ENCODE measurements at places on chromosomes 16 and 17.
A peak's percentile ranks its signal among the peaks of the same experiment; 100 is the strongest.

DNA sequence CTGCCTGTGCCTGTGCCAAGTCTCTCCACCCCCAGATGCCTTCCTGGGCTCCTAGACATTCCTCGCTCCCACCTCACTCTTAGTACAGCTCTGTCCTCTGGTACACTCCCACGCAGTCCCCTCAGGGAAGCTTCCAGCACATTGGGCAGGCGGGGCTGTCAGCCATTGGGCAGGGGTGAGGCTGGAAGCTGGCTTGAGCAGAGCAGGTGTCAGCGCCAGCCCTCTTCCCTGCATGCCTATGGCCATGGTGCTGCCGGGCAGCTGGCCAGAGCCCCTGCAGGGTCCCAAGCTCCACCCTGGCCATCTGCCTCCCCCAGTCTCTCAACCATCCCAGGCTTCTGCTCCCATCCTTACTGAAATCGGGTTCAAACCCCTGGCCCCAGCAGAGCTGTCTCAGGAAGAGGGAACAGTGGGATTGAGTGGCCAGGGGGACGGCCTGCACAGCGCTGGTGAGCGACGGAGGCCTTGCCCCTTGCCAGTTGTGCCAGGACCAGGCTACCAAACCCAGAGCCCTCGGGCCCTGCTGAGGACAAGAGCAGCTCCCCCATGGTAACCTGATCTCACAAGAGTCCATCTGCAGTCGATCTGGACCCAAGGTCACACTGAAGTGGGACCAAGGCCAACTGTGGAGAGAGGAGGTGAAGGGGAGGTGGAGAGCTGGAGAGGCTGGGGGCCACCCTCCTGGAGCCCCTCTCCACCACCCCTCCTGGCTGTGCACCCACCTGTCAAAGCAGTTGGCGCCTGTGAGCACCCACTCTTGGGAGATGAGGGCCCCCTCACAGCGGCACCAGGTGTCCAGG, 2.4 kb upstream of the B9D1 start:
- DNase-seq = no peak

DNA sequence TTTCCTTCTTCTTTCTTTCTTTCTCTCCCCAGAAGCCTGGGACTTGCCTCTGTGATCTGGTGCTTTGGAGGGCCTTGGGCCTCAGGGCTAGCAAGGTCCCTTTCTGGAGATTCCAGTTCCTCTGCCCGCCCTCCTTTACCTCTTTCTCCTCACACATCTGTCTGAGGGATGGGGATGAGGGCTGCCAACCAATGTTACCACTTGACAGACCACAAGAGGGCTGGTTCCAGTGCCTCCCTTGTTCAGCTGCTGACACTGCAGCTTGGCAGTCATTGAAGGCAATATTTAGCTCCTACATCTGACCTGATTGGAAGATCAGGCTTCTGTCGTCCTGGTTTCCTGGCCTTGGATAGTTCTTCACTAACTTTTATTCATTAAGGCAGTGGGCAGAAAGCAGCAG, 3.6 kb upstream of the ZNF652 start:
- peak; percentile 50 for DNase-seq

DNA sequence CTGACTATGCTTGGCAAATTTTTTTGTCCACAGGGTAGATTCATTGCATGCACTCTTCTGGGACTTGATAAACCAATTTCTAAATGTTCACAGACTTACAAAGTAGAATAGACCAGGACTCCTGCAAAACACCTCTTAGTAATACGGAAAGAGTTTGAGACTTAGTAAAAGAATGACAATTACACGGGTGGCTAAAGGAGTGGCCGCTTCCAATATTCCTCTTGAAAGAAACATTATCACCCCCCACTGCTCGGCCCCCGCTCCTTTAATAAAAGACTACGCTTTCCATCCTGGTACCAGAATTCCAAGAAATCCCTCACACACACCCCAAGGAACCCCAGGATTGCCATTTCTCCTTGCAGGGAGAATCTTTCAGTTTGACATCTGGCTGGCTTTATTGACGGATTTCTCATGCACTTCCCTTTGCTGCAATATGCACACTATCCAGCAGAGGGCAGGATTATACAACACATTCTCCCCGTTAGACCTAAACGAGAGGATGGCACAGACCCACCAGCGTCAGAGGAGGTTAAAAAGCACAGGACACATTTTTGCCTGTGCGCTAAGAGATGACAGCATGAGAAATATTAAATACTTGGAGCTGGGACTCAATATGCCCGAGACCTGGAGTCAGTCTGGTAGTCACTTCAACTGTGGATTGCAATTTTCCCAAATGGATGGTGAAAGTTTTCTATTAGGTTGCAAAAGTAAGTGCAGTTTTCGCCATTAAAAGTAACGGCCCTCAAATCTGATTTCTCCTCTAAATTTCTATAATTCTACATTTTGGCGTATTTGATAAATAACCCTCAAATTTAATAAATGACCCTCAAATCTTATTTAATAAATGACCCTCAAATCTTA, 46.6 kb upstream of the NUDT7 start:
- peak; percentile 80 for DNase-seq

- no peak for DNase-seq
Measured at GRCh38 chr16:80680839-80681238, 123.6 kb downstream of the CDYL2 start.

DNA sequence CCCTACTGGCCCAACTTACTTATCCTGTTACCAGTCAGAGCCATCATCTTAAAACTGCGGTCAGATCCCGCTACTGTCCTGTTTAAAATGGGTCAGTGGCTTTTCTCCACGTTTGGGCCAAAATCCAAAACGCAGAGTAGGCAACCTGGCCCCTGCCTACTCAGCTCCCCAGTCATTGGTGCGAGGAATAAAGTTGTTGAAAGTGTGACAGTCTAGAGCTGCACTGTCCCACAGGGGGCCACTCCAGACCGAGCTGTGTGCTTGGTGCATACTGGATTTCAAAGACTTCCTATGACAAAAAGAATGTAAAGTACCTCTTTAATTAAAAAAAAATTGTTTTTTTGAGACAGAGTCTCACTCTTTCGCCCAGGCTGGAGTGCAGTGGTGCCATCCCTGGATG, 21.2 kb upstream of the LYRM9 start:
- DNase-seq = no peak

- no peak for DNase-seq
Measured at GRCh38 chr16:46729326-46729995, 18.7 kb downstream of the MYLK3 start.

- no peak for DNase-seq
Measured at GRCh38 chr16:54460263-54460860, 173.8 kb upstream of the IRX3 start.

GRCh38 chr17:82376042-82376730, 4.6 kb downstream of the UTS2R start:
- no peak for DNase-seq

- no peak for DNase-seq
Measured at GRCh38 chr17:39625198-39625785, 1.5 kb upstream of the PPP1R1B start.

- no peak for DNase-seq
Measured at GRCh38 chr16:86521236-86522197, 11.2 kb downstream of the FOXF1 start.

- no peak for DNase-seq
Measured at GRCh38 chr16:57069635-57070370, 22.6 kb upstream of the CPNE2 start.

DNA sequence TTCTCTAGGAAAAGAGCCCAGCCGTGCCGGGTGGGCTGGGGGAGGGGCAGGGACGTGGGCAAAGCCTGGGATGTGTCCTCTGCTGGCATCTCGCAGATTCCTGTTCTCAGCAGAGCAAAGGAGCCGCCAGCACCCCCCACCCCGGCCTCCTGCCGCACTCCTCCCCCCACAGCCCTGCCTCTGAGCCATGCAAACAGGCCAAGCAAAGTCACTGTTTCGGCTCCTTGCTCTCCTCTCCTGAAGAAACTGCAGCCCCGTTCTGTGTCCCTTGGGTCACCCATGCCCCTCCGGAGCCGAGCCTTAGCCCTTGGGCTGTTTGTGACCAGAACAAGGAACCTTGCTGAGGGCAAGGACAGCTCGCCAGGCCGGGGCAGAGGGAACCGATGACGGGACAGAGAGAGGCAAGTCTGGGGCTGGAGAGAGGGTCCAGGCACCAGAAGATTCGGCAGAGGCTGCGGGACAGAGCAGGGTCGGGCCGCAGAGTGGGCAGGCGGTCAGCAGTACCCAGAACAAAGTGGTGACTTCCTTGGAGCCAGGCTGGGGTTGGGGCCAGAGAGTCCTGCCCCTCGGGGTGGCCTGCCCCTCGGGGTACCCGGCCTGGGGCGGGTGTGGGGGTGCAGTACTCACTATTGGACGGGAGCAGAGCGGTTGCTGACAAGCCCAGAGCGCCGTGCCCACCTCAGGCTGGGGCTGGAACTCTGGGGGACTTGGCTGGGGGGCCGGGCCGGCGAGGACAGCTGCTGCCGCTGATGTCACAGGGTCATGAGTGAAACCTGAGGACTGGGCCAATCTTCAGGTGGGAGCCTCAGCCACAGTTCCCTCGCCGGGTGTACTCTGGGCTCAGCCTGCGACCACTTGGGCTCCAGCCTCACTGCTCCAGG, 9.2 kb upstream of the PRR29 start:
- DNase-seq = no peak

DNA sequence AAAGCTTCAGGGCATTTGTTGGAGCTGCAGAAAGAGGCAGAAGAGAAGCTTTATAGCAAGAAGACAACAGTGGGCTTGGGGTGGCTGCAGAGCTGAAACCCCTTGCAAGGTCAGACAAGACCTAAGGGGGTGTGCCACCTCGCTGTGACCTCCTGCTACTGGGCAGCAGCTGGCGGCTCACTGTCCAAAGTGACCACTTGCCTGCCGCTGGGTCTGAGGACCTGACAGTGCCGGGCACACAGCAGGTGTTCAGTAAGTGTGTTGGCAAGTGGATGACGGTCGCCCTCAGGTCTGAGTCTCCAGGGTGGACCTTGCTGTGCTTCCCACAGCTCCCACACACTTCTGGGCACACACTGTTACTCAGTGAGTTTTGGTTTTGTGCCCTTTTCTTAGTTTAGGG, 336.5 kb downstream of the C16orf95 start:
- no peak for DNase-seq

- DNase-seq = no peak
Measured at GRCh38 chr16:75087375-75087979, 29.1 kb downstream of the LDHD start.

DNA sequence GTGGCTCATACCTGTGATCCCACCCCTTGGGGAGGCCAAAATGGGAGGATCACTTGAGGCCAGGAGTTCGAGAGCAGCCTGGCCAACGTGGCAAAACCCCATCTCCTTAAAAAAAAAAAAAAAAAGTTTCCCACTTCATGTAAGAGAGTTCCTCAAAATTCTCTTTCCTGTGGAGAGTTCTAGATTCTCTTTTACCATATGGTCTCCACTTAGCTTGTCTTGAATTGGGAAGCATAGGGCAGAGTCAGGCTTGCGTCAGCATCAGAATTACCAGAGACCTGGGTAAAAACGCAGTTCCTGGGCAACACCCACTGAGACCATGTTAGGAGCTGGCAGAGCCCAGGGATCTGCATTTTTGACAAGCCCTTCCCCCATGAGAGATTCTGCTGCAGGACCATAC, 158.4 kb downstream of the CCDC182 start:
- no peak for DNase-seq

All from midbrain (tissue), 1 donor.